Activated CD4-positive, alpha-beta T cell treated with anti-CD3 and anti-CD28 coated beads, Interleukin-2, amount 10 ng/mL, durations not matched to agents 7 days and 5 days (primary cell): ENCODE measurements at places on chromosomes 2 and 18. TPM values are rescaled to one million over a fixed set of nuclear protein-coding genes. Genes with fewer than 3 reads are reported as not detected.

Gene KYNU
- total RNA-seq, result not detected

Gene BOK
- not detected for total RNA-seq

Gene SNORC
- total RNA-seq, result 0.97 TPM

Gene CXCR1
- 1.1 TPM for total RNA-seq

Gene NGEF
- total RNA-seq, result not detected

Gene SKA1
- total RNA-seq, result 44.1 TPM

Gene KCNG2
- not detected for total RNA-seq

Gene SPC25
- total RNA-seq, result 52.2 TPM

Gene DOK6
- not detected for total RNA-seq

Gene GALNT5
- not detected for total RNA-seq

Gene CHST10
- total RNA-seq, result 3.1 TPM

Gene LCLAT1
- total RNA-seq, result 24.6 TPM

Gene AP1S3
- total RNA-seq, result 7.5 TPM

Gene SDC1
- 0.19 TPM for total RNA-seq

Gene AOX1
- total RNA-seq, result 0.22 TPM

Gene PJVK
- 1.5 TPM for total RNA-seq

Gene PNPT1
- 31.7 TPM for total RNA-seq

Gene KLHL29
- 3.5 TPM for total RNA-seq

Gene TTR
- total RNA-seq, result not detected

Gene R3HDM1
- 52.3 TPM for total RNA-seq

Gene SERPINB5
- total RNA-seq, result not detected

Gene SCYGR7
- total RNA-seq, result not detected

Gene REG3A
- not detected for total RNA-seq

Gene OSR1
- not detected for total RNA-seq

Gene NYAP2
- not detected for total RNA-seq

Gene LOXHD1
- 0.35 TPM for total RNA-seq

Gene ARHGAP28
- not detected for total RNA-seq

Gene GATA6
- total RNA-seq, result not detected

Gene MLPH
- total RNA-seq, result not detected

Gene PRSS56
- not detected for total RNA-seq

Gene ADD2
- 16.8 TPM for total RNA-seq
